ENCODE measurements at places on chromosomes 5 and 9.

- no peak for DNase-seq
Observed at GRCh38 chr5:52767217-52767743, 20.4 kb upstream of the ITGA1 start.

DNA sequence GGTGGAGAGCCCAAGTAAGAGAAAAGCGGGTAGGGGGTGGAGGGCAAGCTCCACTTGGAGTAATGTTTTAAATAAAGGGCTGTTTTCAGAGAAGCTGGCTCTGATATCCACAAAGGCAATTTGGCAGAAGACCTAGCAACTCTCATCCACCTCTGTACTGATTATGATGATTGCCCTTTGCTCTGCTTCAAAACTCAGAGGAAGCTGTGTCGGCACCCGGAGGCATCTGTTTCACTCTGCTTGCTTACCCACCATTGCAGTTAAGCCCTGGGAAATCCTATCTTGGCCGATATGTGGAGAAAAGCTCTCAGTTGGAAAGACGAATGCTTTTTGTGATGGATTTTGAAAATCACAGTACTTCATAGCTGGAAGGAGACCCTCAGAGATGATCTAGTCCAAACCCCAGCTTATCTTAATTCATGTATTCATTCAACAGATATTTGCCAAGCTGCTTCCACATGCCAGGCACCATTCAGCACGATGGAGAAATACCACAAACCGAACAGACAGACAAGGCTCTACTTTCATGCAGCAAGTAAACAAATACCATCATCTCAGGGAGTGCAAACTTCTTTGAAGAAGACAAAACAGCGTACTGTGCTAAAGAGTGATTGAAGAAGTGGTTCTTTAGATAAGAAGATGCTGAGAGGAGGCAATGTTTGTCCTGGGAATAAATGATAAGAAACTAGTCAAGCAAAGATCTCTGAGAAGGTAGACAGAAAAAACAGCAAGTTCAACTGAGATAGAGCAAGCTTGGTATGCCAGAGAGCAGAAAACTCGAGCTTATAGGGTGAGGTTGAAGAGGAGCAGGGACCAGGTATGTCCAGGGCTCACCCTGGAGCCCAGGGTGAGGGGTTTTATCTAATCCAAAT, 140.4 kb upstream of the SPDL1 start:
- no peak for DNase-seq

DNA sequence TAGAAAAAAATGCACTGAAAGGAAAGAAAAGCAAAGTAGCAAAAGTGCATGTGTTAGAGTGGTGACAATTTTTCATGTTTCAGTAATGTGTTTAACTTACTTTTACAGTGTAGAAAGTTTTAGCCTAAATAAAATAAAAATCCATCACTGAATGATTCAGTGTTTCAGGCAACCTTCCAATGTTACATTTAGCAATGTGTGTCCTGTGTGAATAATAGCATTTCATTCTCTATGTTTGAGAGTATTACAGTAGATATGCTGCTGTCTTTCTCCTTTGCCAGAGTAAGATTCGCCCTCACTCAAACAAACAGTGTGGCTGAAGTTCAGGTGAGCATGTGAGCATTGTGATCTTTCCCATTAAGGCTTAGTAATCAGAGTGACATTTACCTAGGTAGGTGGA, 171.1 kb downstream of the TARS1 start:
- DNase-seq: no peak

DNA sequence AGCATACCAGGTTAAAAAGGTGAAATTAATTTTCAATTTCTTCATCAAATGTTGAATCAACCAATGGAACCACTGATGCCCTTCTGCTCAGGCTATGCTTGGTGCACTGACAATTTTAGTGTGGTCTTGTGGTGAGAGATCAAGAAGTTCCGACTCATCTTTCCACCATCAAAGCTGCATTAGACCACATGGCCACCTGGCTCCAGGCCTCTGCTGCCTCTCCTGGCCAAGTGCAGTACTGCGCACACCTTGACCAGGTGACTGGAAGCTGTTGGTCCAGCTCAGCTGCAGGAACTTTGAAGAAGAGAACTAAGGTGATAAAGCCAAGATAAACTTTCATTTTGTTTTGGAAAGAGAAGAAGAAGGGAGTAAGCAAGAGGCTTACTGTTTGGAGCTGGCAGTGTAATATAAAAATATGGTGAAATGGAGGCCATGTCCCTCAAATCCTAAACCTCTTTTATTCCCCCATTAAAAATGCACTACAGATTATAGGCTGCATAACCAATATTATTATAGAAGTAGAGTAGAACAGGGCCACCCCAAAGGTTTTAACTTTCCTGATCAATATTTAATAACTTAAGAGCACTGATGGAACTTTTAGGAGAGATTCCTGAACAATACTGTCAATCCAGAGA, 315.5 kb upstream of the C9orf72 start:
- DNase-seq: peak; percentile 50

DNA sequence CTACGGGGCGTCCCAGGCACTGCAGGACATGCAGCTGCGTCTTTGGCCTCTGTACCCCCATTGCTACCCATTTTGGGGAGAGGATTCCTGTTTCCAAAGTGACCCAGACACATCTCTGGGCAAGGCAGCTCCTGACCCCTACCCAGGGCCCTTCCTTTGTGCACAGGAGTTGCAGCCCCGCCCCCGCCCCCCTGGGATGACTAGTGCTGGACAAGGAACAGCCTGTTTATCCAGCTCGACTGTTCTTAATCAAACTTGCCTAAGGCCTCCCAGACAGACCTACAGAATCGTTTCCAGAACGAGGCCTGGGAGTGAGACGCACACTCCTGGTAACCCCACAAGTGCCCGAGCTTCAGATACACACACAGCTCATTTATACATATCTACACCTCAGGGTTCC, 13.2 kb downstream of the DIPK1B start:
- no peak for DNase-seq

GRCh38 chr9:106697390-106697749, 165.6 kb upstream of the ZNF462 start:
- DNase-seq: no peak

- DNase-seq: no peak
Observed at GRCh38 chr5:151707567-151707966, 20.9 kb upstream of the SPARC start.

- no peak for DNase-seq
Observed at GRCh38 chr9:21028466-21028865, 3.0 kb downstream of the HACD4 start.

DNA sequence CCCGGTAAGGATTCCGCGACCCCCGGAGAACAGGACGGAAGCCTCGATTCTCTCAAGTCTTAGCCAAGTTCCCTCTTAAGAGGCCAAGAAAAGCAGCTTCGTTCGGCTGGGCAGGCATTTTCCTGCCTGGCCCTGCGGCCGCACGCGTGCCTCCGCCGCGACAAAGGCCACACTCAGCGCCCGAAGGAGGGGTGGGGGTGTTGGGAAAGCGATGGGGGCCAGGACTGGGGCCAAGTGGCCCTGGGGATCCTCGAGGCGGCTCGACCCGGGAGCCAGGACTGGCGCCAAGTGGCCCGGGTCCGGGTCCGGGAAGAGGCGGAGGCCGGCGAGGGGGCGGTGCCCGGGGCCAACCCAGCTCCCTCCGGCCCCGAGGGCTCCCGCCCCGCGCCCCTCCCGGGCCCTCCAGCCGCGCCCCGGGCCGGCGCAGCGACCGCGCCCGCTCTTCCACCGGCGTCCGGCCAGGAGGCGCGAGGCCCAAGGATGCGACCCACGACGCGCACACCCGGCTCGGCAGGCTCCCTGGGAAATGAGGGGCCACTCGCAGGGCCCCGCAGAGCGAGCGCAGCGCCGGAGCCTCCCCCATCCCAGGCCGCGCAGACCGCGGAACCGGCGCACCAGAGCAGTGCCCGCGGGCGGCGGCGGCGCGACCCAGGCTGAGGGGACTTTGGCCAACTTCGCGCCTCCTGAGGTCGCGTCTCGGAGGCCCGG, 756 bp downstream of the VAV2 start:
- DNase-seq: no peak

- no peak for DNase-seq
Observed at GRCh38 chr5:123297866-123298265, 125.3 kb downstream of the CEP120 start.

DNA sequence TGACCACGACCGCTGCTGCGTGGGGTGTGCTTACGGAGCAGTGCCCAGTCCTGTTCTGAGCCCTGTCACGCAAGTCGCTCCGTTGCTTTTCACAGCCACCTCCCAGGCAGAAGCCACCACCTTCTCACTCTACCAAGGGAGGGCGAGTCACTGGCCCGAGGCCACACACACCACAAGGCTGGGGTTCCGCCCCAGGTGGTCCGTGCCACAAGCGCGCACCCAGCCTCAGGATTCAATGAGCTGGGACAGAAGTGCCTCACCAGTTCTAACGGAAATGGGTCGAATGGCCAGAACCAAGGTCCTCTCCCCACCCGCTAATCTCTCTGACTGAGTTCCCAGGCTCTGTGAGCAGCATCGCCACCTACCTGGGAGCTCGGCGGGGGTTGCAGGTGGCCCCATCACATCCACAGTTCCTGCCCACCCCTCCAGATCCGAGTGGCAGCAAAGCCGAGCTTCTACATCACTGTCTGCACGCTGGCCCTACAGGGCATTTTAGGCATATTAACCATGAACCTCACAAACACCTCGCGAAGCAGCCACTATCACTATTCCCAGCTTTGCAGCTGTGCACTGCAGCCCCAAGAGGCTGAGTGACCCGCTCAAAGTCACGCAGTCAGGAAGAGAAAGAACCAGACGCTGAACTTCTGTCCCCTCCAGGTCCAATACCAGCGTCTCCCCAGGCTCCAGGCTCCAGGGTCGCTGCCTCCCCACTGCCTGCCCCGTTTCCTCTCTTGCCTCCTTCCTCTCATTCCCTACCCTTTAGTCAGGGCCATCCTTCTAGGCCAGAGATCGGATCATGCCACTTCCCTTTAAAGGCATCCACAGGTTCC, 92.1 kb upstream of the PHYKPL start:
- peak; percentile 92 for DNase-seq

GRCh38 chr9:34701023-34701768, 8.7 kb downstream of the CCL21 start:
- DNase-seq: peak; percentile 54

Measured in GM12865 (cell line).